ENCODE measurements at places on chromosomes 4 and X. TPM values are rescaled to one million over a fixed set of nuclear protein-coding genes. Genes with fewer than 3 reads are reported as not detected.

The ETDB gene
- total RNA-seq, result not detected

The OPN1MW2 gene
- total RNA-seq, result not detected

The GALNTL6 gene
- total RNA-seq, result 0.17 TPM

The TSPAN7 gene
- 2.8 TPM for total RNA-seq

The CT45A10 gene
- total RNA-seq, result 0.22 TPM

The ANK2 gene
- 0.69 TPM for total RNA-seq

The GPM6B gene
- 0.09 TPM for total RNA-seq

The RS1 gene
- total RNA-seq, result not detected

The UGT2A2 gene
- not detected for total RNA-seq

The TEX11 gene
- total RNA-seq, result not detected

The PASD1 gene
- not detected for total RNA-seq

All from A549 treated with Mapracorat at 1 μM for 4 hours (cell line).